ENCODE measurements at places on chromosomes 6 and 20.

- DNase-seq, result no peak
Observed at GRCh38 chr6:81889377-81890053, 137.0 kb upstream of the TENT5A start.

DNA sequence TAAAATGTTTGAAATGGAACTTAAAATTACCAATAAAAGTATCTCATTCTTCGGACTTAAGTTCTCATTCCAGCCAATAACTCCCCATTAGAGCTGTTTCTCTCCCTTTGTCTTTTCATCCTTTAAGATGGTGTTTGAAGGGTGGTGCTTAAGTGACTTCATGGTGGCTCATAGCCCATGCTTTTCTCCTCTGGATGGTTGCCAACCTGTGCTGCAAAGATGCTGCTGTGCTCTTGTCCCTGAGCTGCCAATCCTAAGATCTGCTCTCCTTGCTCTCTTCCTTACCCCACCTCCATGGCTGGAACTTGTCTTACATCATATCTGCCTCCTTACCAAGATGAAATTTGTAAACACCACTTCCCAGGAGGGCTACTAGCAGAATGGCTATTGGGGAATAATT is 31.6 kb upstream of the PNRC1 start:
- no peak for DNase-seq

DNA sequence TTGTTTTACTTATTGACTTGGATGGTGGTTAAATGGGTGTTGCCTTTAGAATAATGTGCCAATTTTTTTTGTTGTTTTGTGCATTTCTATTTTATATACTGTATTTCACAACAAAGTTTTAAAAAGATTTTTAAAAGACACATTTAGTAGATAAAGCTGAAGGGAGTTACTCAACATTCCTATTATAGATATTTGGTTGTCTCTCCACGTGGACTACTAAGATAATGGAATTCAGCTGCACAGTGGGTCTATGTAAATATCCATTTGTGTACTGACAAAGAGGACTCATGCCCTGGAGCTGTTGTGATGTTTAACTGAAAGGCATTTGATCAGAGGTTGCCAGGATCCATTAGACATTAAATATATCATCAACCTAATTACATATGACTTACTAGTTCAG is 23.2 kb upstream of the FAM135A start:
- no peak for DNase-seq

- no peak for DNase-seq
Observed at GRCh38 chr20:13213335-13213734, 7.7 kb upstream of the ISM1 start.

GRCh38 chr6:157585274-157586087 is 204.5 kb downstream of the ZDHHC14 start:
- no peak for DNase-seq

GRCh38 chr20:21715193-21715881 is 9.9 kb downstream of the PAX1 start:
- DNase-seq, result no peak

DNA sequence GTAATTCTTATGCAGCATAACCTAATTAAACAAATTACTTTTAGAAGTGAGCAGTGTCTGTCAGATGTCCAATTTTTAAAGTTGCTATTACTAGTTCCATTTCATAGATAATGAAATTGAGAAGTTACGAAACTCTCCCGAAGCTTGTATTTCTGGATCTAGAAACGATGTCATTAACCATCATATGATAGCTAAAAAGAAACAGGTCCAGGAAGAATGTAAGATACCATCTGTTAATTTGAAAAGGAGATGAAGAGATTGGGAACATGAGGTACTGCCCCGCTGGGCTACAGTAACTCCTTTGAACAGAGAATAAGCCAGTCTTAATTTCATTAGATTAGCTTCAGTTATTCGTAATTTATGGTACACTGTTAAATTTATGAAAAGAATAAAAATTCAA is 47.5 kb upstream of the TMX4 start:
- no peak for DNase-seq

DNA sequence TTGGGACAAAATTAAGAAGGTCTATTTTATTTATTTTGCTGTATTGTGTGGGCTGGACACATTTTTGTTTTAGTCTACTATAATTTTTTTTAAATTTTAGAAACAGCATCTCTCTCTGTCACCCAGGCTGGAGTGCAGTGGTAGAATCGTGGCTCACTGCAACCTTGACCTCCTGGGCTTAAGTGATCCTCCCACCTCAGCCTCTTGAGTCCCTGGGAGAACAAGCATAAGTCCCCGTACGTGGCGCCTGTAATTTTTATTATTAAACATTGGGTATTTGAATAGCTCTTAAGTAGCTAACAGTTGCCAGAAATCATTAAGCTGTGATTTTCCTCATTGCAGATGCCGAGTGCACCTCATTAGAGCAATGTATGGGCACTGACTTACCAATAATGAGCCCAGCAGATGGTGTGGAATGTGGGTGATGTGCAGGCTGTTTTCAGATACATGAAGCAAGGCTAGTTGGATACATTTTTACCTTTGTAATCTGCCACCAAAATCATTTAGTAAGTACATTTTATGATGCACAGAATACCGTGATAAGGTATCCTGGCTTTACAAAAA is 10.3 kb upstream of the MAS1 start:
- DNase-seq, result no peak

DNA sequence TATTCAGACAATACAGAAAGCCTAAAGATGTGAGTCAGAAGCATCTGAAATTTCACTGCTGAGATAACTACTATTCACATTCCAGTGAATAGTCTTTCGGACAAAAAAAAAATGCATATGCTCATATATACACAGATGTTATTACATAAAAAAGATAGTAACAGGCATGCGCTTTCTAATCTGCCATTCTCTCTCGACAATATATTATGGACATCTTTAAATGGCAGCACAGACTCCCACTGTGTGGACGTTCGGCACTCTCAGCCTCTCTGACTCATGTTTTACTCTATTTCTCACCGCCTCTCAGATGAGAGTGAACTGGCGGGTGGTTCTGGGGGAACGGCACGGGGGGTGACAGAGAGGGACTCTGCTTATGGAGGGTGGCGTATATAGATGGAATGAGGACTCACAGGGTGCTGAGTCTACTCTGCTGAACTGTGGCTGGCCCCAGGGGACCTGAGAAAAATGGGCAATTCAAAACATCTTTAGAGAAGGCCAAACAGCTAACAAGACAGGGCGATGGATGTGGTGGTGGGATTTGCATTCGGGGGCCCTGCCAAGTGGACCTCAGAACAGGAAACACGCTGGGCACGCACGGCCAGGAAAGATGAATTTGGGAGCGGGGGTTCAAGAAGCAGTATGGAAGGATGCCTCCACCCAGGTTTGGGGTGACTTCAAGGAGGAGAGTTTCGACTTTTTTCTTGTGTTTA is 68.9 kb downstream of the MDGA1 start:
- no peak for DNase-seq

- DNase-seq, result no peak
Observed at GRCh38 chr20:61113731-61114130, 138.3 kb upstream of the CDH4 start.

GRCh38 chr20:21713901-21714296 is 8.4 kb downstream of the PAX1 start:
- DNase-seq, result no peak

GRCh38 chr6:29602564-29603361 is 17.8 kb downstream of the OR2H2 start:
- no peak for DNase-seq

DNA sequence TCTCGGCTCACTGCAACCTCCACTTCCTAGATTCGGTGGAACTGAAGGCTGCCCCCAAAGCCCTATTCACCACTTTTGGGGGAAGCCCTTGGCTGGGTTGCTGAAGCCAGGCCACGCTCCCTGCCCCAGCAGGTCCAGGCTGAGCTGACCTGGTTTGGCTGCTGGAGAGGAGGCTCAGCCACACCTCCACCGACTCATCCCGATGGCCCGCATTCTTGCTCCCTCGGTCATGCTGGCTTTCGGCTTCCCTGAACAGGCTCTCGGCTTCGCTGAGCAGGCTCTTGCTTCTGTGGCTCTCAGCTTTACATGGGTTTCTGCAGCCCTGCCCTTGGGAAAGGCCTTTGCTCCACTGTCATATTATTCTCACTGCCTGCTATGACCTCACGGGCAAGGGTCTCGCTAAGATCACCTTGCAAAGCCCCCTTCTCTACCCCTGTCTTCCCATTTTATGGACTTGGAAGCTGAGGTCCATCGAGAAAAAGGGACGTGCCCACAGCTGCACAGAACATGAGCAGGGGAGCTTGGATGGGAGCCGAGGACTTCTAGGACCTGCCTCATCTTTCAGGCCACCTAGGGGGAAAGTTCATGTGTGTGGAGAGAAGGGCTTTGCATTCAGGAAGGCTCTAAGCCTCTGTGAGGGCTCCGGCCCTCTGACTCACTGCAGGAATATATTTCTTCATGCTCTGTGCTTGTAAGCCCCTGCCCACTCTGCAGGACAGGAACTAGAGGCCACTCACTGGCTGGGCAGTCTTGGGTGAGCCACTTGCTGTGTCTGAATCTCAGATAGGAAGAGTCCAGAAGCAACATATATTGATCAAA is 15.6 kb downstream of the ARHGAP40 start:
- DNase-seq, result no peak

GRCh38 chr20:433300-433975 is 25.3 kb downstream of the RBCK1 start:
- no peak for DNase-seq

All from large intestine (tissue), 12 donors.